ENCODE measurements at places on chromosomes 16 and 17.

GRCh38 chr17:5672815-5673430 is 88.6 kb upstream of the NLRP1 start:
- no peak for DNase-seq

- no peak for DNase-seq
Observed at GRCh38 chr17:2106308-2106955, 51.5 kb downstream of the HIC1 start.

- DNase-seq = no peak
Observed at GRCh38 chr17:16924696-16925440, 47.0 kb downstream of the TNFRSF13B start.

GRCh38 chr17:13638855-13639458 is 37.2 kb upstream of the HS3ST3A1 start:
- DNase-seq = no peak

- no peak for DNase-seq
Observed at GRCh38 chr16:85137323-85138072, 25.2 kb upstream of the CIBAR2 start.

DNA sequence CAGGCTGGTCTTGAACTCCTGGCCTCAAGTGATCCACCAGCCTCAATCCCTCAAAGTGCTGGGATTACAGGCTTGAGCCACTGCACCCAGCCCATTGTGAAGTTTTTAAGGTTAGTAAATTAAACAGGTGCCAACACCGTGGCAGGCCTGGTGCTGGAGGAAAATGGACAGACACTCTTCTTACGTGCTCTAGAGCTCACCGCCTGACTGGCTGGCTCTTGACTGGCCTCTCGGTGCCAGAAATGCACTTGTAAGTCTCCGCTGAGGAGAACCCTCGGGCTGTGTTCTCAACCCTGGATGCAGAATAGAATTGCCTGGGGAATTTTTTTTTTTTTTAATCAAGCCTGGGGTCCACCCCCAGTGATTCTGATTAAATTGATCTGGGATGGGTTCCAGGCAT is 10.3 kb upstream of the HAS3 start:
- peak; percentile 93 for DNase-seq

DNA sequence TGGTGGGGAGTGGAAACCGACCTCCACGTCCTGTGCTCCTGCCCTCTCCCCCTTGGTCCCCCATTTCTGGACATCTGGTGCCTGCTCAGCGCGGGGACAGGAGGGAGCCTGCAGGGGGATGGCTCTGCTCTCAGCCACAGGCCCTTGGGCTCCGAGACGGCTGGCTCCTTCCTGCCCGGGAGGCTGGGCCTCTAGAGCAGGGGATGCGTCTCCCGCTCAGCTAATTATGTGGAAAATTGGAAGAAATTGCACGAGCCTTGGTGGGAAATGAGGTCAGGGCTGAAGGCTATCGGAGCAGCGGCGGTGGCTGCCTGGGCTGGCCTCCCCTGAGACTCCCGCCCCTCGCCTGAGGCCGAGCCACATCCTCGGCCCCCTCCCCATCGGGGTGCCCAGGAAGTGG is 154.6 kb upstream of the CIBAR2 start:
- no peak for DNase-seq

- DNase-seq = no peak
Observed at GRCh38 chr17:77458202-77459017, 317.6 kb downstream of the SEC14L1 start.

DNA sequence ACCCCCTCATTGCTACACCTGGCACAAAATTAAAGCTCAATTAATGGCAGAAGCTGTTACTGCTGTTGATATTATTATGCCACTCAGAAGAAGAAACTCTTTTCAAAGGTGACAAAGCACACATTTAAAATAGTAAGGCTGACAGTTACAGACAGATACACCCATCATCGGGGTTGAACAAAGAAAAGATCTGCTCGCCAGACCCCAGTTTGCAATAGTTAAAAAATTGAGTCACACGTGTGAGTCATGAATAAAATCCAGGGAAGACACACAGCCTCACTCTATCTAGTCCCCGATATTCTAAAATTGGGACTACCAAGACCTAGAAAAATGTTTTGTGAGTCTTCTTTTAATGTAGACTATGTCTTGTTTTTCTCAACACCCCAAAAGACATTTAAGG is 330.0 kb upstream of the SOX9 start:
- no peak for DNase-seq

GRCh38 chr17:14739656-14740431 is 439.0 kb downstream of the HS3ST3B1 start:
- DNase-seq = no peak

- no peak for DNase-seq
Observed at GRCh38 chr16:57758331-57759117, 23.0 kb downstream of the KATNB1 start.

DNA sequence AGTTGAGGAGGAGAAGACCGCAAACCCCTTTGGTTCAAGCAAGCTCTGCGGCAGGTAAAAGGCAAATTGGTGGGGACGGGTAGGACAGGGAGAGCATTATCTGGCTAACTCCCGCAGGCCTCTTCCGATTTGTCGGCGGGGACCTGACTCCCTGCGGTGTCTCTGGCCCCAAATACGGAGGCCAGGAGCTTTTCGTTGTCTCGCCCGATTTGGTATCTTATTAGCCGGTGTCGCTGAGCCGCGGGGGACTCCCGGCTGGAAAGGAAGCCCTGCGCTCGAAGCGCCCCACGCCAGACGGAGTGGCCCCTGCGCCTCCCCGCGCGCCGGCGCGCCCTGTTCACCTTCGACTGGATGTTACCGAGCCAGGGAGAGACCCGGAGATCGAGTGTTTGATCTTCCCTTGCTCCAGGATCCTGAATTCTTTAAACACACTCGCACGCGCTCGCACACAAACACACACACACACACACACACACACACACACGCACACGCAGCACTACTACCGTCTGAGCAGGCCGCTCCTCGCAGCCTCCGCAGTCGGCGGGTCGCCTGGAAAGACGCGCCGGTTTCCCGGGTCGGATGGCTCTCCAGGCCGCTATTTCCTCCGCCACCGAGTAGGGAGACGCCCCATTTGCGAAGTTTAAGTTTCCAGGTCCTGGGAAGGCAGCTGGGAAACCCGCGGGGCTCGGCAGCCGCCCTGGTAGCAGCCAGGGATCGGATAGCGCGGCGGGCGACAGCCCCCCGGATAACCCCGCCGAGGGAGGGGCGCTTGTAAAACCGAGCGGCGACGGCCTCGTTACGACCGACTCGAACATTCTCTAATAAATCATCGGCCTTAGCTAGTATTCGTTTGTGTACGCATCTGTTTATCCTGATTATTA is 3.3 kb downstream of the PRAC1 start:
- DNase-seq = no peak

DNA sequence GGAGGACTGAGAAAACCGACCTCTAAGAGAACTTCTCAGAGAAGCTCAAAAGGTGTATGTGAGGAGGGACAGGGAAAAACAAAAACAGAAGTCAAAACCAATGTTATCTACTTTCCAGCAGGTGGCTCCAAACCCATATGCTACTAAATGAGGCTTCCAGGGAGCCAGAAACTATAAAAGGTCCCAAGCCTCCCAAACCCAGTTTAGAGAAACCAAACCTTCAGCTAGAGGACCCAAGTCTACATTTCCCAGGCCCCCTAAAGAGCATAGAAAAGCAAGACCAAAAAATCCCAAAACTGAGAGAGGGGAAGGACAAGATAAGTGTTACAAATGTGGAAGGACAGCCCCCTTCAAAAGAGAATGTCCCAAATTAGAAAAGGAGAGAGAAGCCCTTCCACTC is 3.7 kb downstream of the HPR start:
- peak; percentile 44 for DNase-seq

DNA sequence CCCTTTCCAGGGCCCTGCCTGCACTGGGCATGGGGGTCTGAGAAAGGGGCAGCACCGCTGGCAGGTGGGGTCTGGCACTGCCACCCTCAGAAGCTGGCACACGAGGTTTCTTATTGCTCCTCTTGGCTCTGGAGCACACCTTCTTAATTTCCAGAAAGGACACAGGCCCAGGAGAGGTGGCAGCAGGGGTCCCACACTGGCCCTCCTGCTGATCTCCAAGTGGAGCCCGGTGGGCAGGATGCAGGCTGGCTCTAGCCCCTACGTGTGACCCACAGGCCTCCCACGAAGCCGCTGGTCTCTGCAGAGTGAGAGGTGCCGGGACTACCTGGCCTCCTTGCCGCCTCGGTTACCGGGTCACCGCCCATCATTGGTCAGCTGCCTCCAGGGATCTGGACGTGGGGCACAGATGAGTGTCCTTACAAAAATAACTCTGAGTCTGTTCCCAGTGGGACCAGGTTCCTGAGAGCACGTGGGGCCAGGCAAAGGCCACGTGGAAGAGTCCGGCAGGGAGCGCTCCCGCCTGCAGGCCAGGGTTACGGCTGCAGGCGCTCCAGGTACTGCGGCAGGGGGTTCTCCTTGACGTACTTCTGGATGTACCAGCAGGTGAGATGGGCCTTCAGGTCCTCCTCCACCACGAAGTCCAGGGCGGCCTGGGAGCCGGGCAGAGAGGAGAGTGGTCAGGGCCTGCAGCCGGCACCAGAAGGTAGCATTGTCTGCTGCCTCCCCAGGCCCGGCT is 10.3 kb downstream of the NATD1 start:
- no peak for DNase-seq

GRCh38 chr16:56373003-56373402 is 52.3 kb downstream of the AMFR start:
- DNase-seq = no peak

DNA sequence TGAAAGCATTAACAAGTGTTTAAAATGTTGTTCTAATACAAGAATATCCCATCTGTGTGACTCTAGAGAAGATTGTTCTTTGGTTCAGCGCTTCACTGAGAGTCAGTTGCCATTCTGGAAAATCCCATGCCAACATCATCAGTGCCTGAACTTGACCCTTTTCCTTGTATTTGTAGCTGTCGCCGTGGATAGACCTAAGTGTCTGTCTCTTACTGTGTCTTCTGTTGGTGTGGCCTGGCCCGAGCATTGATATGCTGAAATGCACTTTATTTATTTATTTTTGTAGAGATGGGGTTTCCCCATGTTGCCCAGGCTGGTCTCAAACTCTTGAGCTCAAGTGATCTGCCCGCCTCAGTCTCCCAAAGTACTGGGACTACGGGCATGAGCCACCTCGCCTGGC is 76.0 kb downstream of the MYH11 start:
- DNase-seq = no peak

GRCh38 chr16:11964761-11965551 is at the start of gene TNFRSF17:
Gene TNFRSF17 (plus strand): TSS chr16:11965210. CDS start chr16:11965325, 115 bp downstream.
- DNase-seq = no peak

DNA sequence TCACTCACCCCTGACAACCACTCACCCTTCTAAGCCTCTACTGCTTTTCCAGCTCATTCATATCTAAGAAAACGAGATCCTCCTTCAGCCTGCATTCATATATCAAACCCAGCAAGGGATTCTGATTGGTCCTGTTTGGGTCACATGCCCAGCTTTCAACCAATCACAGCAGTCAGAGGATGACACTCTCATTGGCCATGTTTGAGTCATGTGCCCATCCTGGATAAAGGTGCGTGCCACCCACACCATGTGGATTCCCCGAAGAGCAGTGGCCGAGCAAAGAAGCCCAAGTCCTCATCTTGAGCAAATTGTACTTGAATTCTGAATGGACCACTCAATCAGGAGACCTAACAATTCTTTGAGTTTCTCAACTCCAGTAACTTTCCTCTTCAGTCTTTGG is 45.0 kb downstream of the SCNN1G start:
- DNase-seq = no peak

DNA sequence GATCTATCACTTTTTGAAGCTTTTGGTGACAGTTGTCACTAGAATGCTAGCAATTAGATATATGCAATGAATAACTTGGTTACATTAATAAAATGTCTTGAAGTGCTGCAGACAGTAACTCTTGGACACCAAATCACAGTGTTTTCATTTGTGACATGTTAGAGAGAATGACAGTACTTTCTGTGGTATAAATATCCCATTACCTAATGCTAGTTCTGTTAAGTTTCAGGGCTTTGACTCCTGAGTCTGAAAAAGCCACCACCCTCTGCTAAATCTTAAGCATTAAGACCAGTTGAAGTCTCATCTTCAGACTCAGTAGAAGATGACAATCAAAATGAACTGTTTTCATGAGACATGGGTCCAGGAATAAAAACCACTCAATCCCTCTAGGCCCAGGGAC is 10.6 kb upstream of the CPHXL2 start:
- no peak for DNase-seq

GRCh38 chr17:63838631-63839171 is 3.8 kb downstream of the SMARCD2 start:
- DNase-seq = no peak

DNA sequence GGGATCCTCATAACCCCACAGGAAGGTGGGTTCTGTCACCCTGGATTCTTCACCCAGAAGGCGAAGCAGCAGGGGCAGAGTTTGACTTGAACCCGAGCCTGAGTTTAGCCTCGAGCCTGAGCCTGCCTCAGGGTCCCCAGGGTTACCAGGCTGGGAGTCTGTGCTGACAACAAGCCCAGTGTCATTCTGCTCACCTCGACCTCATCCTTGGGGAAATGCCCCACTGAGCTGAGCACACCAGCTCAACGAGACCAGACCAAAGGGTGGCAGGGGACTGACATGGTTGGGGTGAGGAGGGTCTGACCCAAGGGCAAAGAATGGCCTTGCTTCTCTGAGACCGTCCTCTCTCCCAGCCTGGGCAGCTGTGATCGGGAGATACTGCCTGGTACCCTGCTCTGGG is 20.2 kb downstream of the CACNG4 start:
- DNase-seq = no peak

GRCh38 chr17:74964988-74965622 is 7.5 kb downstream of the HID1 start:
- no peak for DNase-seq

DNA sequence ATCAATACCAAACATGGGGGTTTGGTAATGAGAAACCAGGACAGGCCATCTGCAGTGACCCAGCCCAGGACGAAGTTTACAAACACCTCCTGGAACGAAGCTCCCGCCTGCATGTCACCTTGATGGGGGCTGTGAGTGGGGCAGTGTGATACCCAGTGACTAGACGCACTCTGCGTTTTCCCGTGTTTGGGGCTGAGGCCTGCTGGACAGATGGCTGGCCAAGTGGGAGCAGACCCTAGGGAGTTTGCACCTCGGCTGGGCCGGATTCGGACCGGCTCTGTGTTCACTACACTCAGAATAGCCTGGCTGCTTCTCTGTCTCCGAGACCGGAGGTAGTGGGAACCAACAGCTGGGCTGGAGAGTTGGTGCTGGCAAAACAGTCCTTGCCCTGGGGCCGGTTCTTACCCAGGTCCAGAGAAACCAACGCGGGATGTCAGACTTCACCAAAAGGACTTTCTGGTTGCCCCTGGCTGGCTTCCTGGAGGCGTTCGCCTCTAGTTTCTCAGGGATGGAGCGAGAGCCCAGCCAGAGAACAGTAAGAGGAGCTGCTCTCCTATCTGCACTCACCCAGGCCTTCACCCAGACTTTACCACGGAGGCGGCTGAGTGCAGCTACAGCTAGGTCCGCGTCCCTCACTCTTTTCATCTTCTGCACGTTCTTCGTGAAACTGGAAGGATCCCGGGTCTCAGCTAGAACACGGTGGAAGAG is 20.4 kb downstream of the CARHSP1 start:
- DNase-seq = no peak

- no peak for DNase-seq
Observed at GRCh38 chr17:78957128-78957527, 22.6 kb downstream of the LGALS3BP start.
